Activated T-cell treated with anti-CD3 and anti-CD28 coated beads for 1 hour (primary cell): ENCODE measurements at places on chromosomes 3 and 15.

DNA sequence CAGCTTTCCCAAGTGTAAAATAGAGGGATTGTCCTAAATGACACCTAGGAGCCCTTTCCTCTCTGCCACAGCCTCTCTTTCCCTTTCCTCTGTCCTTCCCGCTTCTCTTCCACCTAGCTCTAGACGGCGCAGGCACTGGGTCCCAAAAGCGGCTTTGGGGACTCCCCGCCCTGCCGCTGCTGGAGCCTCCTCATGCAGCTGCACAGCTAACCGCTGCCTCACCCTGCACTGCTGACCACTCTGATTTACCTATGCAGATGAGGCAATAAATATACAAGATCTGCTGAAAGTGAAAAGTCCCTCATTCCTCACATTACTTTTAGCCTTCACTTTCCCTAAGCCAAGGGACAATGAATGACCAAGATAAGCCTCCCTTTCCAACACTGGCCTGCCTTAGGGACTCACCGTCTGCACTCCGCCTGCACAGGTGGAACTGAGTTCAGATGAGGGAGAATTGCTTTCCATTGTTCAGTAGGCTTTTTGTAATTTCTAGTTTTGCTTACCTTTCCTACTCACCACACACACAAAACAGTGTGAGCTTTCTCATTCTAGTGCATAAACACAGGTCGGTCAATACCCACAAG, 197.5 kb upstream of the BCL6 start:
- no peak for DNase-seq

GRCh38 chr3:151285940-151286339, 7.6 kb upstream of the P2RY14 start:
- no peak for DNase-seq

GRCh38 chr3:12963231-12963896, 109.9 kb downstream of the IQSEC1 start:
- DNase-seq = no peak

- DNase-seq = peak; percentile 31
Measured at GRCh38 chr3:129576514-129577352, 29.7 kb downstream of the PLXND1 start.

- no peak for DNase-seq
Measured at GRCh38 chr3:189710620-189711402, 79.6 kb downstream of the TP63 start.

DNA sequence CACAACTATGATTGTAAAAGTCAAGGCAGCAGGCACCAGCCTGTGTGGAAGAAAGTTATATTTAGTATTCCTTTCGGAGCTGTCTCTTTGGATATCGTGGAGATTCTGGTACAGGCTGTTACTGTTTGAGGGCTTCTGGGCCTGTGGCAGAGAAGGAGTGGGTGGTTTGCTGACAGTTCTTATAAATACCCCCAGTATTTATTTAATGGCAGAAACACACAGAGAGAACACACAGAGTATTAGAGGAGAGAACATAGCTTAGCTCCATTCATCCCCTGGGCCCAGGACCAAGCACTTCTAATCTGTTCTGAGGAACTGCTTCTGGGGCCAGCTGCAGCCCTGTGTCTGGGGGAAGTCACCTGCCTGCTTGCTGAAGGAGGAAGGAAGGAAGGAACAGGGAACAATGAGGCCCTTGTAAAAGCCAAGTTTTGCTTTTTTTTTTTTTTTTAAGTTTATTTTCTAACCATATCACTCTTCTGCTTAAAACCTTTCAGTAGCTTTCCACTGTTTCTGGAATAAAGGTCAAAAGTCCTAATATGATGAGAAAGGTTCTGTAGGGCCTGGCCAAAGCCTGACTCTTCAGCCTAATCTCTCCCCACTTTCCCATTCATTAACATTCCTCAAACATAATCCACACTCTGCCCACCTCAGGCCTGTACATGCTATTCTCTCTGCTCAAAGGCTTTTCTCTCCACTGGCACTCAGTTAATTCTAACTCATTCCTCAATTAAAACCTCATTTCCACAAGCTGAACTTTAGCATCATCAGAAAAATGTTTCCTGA, 11.8 kb upstream of the PP2D1 start:
- no peak for DNase-seq
